Aortic smooth muscle cell (primary cell): ENCODE measurements at places on chromosomes 11 and 22. TPM values are rescaled to one million over a fixed set of nuclear protein-coding genes. Genes with fewer than 3 reads are reported as not detected.

Gene HSPA8
- total RNA-seq: 2,330 and 2,896 TPM in 2 replicates

Gene GRAMD1B
- total RNA-seq: 5.0 and 7.9 TPM in 2 replicates

Gene NDUFS3
- 80.3 and 85.5 TPM in 2 replicates for total RNA-seq

Gene TSPAN32
- total RNA-seq: 0.25 and 0.26 TPM in 2 replicates

Gene OR8G5
- total RNA-seq: not detected in 2 replicates

Gene PRR33
- total RNA-seq: not detected in 2 replicates

Gene OR8D1
- total RNA-seq: not detected in 2 replicates

Gene SLC22A9
- not detected in 2 replicates for total RNA-seq
